ENCODE measurements at places on chromosomes 2 and 18.

DNA sequence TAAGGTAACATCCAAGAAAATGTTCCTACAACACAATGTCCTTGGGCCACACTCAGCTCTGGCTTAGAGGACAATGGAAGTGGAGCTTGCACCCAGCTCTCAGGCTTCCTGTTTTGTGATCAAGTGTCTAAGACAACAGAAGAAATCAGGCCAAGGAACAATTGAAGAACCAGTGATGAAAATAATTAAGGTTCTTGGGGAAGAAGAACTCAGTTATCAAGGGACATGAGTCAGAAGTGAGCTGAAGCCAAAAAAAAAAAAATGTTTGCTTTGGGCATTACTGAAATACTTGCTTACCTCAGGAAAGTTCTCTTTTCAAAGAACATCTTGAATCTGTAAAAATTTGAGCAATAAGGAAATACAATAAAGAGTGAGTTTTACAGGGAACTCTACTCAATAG is 299.0 kb downstream of the FBXO15 start:
- DNase-seq = peak; percentile 26

DNA sequence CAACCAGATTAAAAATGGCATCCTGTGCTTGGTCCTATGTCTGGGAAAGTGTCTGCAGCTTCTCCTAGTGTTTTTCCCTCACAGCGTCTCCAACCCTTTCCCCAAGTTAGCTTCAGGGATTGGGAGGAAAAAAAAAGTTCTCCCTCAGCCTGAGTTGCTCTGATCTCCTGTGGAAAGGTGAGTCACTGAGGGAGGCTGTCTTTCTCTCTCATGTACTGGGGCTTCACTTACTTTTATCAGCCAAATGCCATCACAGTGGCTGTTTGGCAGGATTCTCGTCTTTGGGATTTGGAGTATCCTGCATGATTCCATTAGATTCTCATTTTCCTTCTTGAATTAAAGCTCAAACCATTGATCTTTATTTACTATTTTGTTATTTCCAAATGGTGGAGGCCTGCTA is 18.1 kb downstream of the GTF2A1L start:
- DNase-seq = no peak

GRCh38 chr2:23301136-23301535 is 83.8 kb upstream of the KLHL29 start:
- no peak for DNase-seq

GRCh38 chr18:59783138-59783537 is 85.9 kb upstream of the CCBE1 start:
- DNase-seq = peak; percentile 65

- DNase-seq = peak; percentile 75
Measured at GRCh38 chr2:208025037-208025813, at the start of gene PLEKHM3. PLEKHM3 (minus strand) TSS chr2:208025527; CDS start chr2:208001639, 23,888 bp downstream.

GRCh38 chr18:57435846-57436190 is 644 bp downstream of the ONECUT2 start:
- no peak for DNase-seq

- DNase-seq = no peak
Measured at GRCh38 chr2:46146866-46147502, 150.2 kb upstream of the EPAS1 start.

- DNase-seq = no peak
Measured at GRCh38 chr2:99877963-99878362, 264.4 kb downstream of the AFF3 start.

DNA sequence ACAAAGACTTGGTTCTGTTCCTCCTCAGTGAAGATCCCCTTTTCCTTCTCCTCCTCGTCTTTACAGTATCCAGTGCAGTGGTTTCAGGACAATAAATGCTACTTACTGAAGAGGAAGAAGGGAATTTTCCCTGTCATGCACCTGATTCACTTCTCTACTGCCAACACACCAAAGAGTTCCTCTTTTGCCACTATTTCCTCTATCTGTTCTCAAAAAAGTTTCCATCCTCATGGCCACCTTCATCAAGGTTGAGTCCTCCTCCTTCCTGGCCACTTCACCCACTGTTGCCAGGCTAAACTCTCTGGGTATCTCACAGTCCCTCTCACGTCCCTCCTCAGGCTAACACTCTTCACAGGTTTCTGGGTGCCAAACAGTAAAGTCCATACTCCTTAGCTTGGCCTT is 41.7 kb downstream of the PLEKHM3 start:
- no peak for DNase-seq

- no peak for DNase-seq
Measured at GRCh38 chr2:213119061-213119809, 32.2 kb downstream of the IKZF2 start.

DNA sequence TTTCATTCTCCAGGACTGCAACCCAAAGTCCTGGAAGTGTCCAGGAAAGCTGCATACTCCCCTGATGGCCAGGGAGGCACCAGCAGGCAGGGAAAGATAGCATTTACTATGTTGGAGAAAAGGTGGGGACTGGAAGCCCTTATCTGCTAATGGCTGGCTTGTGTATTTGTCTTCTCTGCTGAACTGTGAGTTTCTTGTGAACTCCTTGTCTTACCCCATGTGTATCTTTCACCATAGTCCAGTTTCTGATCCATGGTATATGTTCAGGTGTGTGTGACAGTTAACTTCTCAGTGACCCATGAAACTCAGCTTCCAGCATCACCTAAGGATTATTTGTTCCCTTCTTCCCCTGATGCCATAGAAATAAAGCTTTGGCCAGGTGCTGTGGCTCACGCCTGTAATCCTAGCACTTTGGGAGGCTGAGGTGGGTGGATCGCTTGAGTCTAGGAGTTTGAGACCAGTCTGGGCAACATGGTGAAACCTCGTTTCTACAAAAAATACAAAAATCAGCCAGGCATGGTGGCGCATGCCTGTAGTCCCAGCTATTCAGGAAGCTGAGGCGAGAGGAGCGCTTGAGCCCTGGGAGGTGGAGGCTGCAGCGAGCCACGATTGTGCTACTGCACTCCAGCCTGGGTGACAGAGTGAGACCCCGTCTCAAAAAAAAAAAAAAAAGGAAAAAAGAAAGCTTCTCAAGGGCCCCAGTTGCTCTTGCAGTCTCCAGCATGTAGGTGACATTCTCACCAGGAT is 112.8 kb upstream of the MAP4K3 start:
- DNase-seq = no peak

- no peak for DNase-seq
Measured at GRCh38 chr2:150127346-150127990, 360.0 kb downstream of the RND3 start.

- DNase-seq = no peak
Measured at GRCh38 chr2:165877565-165878550, 75.7 kb downstream of the TTC21B start.

- no peak for DNase-seq
Measured at GRCh38 chr18:12318334-12318697, 10.3 kb downstream of the TUBB6 start.

- DNase-seq = no peak
Measured at GRCh38 chr2:78439122-78439521, 586.4 kb upstream of the REG3G start.

GRCh38 chr18:73038336-73038735 is 170.5 kb upstream of the NETO1 start:
- DNase-seq = no peak

DNA sequence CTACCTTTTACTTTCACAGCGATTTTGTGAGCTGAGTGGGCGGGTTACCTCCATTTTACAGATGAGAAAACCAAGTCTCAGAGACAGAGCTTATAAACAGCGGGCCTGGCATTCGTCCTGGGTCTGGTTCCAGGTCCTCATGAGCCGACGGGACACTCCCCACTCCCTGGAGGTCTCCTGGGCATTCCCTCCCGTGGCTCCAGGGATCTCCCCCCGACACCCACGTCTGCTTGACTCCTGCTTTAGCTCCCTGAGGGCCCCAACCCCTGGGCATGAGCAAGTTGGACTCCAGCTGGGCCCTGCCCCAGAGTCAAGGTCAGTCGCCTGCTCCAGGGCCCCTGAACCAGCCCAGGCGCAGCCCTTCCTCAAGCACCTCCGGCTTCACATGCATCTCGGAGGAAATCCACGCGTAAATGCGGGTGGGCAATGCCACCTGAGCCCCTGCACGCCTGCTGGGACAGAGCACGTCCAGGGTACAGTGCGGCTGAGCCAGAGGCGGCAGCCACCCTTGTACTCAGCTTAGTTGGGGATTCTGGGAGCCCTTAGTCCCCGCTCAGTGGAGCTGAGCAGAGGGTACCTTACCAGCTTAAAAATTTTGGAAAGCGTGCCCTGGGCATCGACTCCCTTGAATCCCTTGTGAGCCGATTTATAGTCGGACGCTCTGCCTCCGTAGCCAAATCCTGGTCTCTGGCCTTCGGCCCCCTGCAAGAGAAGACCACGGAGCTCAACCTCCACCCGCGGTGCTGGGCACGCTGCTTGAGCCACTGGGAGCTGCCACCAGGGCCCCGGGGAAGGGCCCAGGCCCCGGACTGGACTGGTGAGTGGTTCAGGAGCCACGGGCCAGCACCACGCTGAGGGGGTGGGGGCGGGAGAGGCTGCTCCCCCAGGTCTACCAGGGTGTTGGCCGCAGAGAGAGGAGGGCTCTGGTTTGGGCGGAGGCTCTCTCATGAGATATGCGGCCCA is 148.1 kb downstream of the MBP start:
- DNase-seq = no peak
